ENCODE measurements at places on chromosomes 3 and 15.

DNA sequence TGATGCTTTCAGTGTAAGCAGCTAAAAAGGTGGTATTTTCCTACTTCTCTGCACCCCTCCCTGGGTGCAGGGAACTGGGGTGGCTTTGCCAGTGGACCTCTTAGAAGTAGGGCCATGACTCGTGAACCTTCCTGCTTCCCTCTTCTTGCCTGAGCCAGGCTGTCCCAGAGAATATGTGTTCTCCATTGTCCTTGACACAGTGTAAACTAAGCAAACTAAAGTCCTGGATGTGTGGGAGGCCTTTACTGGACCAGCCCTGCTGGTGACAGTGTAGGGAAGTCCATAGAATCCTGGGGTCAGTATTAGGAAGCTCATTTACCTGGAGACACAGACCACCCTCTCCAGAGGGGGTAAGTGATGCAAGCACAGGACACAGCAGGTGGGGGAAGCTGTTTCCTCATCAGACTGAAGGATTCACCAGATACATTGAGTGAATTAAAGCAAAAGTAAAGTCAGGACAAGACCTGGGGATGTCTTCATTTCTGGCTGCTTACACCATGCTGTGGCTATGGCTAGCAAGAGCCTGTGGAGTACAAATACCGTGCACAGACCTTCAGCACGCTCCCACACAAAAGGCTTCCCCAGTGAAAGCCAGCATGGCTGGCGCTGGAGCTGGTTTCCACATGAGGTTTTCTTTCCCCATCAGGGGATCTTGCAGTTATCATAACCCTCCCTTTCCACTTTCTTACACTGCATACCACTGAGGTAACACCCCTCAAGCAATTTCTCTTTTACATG is 64.8 kb upstream of the LPP start:
- DNase-seq: no peak

DNA sequence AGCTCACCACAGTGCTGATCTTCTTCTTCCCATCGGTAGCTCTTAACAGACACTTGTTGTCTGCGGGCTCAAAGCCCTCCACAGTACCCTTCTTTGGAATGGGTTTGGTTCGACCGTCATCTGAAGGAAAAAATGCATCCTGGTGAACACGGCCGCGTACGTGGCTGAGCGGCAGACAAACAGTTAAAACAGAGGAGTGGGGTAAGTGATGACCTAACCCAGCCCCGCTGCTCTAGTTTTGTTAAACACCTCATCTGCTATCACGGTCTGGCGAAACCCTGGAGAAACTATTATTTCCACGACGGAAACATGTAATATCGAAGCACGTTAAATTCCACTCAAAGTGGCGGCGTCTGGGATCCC is 725 bp downstream of the SRP14 start:
- DNase-seq: no peak

DNA sequence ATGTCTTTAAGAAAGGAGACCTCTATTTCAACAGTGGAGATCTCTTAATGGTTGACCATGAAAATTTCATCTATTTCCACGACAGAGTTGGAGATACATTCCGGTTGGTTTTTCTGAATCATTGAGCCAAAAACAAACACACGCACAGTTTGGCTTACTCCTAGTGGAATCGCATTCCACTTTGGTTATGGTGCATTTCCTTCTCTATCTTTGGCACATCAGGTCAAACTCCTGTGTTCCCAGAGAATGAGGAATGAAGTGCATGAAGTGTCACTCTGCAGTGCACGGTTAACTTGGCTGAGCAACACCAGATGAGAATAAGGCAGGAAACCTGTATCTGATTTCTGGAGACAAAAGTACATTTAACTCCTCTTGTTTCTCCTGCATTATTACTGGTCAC is 38.5 kb downstream of the HDC start:
- DNase-seq: no peak

DNA sequence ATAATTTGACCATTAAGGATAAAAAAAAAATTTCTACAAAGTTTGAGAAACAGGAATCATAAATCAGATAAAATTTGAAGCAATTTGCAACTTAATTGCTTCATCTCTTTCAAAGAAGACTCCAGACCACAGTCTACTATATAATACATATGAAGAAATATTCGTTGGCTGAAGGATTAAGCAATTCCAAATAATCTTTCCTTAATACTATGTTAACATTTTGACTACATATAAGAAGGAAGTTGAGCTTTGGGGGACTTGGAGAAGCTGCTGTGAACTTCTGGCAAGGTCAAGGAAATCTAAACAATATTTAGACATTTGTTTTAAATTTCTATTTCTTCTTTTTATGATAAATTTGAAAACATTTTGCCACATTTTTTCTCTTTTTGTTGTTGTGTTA is 13.5 kb upstream of the GABRR3 start:
- DNase-seq: no peak

- DNase-seq: no peak
Observed at GRCh38 chr3:169272532-169272931, 391.0 kb downstream of the MECOM start.

- DNase-seq: no peak
Observed at GRCh38 chr15:39666677-39667076, 85.8 kb downstream of the THBS1 start.

DNA sequence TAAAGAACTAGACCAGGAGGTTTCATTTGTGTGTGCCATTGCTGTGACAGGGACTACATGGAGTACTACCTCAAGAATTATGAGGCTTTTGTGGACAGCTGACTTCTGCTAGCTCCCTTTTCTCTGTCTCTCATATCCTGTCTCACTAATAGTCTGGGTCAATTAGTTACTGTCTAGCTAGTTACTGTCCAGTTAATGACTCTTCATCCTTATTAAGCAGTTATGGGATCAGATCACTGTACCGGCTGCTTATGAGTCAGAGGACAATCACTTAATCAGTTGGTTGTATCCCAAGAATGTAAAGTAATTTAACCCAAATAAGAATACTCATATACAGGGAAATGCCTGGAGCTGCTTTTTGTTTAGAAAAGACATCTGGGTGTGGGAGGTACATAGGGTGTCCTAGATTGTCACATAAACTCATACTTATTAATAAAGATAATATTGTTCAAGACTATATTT is 158.0 kb downstream of the CDIN1 start:
- no peak for DNase-seq

DNA sequence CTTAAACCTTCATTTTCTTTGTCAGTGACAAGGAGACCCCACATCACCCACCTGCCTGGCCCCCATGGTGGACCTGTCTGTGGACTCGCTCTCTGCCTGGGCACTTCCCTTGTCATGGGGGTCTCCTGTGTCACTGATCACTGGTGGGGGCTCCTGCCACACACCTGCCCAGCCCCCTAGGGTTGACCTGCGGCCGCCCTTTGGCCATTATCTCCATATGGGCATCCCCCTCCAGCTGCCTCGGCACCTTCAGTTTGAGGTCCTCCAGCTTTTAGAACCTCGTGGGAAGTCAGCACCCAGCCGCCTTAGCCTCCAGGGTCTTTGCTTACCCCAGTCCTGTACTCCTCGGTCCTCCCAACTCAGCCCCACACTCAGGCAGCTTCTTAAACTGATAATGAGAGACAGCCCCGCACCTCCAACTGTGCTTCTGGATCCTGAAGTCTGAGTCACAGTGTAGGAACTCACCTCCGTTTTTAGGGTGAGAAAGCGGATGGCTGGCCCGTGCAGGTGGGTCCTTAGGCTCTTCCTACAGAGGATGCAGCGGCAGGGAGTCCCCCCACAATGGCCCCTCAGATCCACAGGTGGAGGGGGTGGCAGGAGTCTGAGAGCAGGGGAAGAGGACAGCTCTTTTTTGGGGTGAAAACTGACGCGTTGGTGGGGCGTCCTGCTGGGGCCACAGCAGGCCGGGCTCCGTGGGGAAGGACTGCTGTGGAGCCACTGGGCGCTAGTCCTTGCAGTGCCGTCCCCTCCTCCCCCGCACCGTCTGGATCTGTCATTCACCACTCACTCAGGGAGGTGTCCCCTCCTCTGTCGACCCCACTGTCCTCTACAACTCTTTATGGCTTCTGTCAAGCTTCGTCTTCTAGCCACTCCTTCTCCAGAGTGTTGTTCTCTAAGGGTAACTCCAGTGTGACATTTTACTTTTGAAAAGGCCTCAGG is 8.7 kb upstream of the PRR23E start:
- no peak for DNase-seq

GRCh38 chr3:19471138-19471537 is 322.8 kb downstream of the KCNH8 start:
- no peak for DNase-seq

GRCh38 chr15:78006567-78007205 is 70.8 kb downstream of the TBC1D2B start:
- DNase-seq: no peak

- DNase-seq: no peak
Observed at GRCh38 chr15:58519516-58519915, 87.7 kb downstream of the LIPC start.

GRCh38 chr15:75230551-75231371 is 27.4 kb upstream of the GOLGA6C start:
- DNase-seq: no peak

- no peak for DNase-seq
Observed at GRCh38 chr3:53420831-53421230, 73.5 kb upstream of the DCP1A start.

- DNase-seq: no peak
Observed at GRCh38 chr15:48553559-48553958, 92.0 kb downstream of the FBN1 start.
